ENCODE measurements at places on chromosomes 3 and 15. TPM values are rescaled to one million over a fixed set of nuclear protein-coding genes. Genes with fewer than 3 reads are reported as not detected.

CPA3 gene
- 0.08 TPM for total RNA-seq

CCDC9B gene
- 29.5 TPM for total RNA-seq

GOLGA6D gene
- total RNA-seq = not detected

SCN5A gene
- 1.6 TPM for total RNA-seq

ANKRD63 gene
- 11.4 TPM for total RNA-seq

TMC3 gene
- total RNA-seq = not detected

ASB14 gene
- total RNA-seq = not detected

LRRC28 gene
- total RNA-seq = 24.8 TPM

SMCO1 gene
- not detected for total RNA-seq

LYZL4 gene
- not detected for total RNA-seq

CYP19A1 gene
- not detected for total RNA-seq
